ENCODE measurements at places on chromosomes 2 and 18.

- no peaks in the 10 kb centered on the region for H3K36me3 ChIP-seq
- no peak overlapping the region for H3K27ac ChIP-seq
- DNase-seq = peak; percentile 54
- H3K4me1 ChIP-seq = no peaks in the 10 kb centered on the region
- no peak overlapping the region for H3K4me3 ChIP-seq
Measured at GRCh38 chr18:39523281-39523680, 1957.7 kb upstream of the CELF4 start.

- H3K36me3 ChIP-seq = no peaks in the 10 kb centered on the region
- H3K27me3 ChIP-seq = peaks cover 5% of the 10 kb centered on the region
- peaks cover 4% of the 10 kb centered on the region for H3K4me1 ChIP-seq
- H3K27ac ChIP-seq = no peak overlapping the region
- no peak for DNase-seq
Measured at GRCh38 chr2:109232909-109233308, 103.9 kb downstream of the SH3RF3 start.

GRCh38 chr2:10278029-10278762 lies 24.5 kb upstream of the HPCAL1 start:
- H3K4me3 ChIP-seq = no peak overlapping the region
- peaks cover 19% of the 10 kb centered on the region for H3K4me1 ChIP-seq
- peak; percentile 23 for DNase-seq
- no peaks in the 10 kb centered on the region for H3K27me3 ChIP-seq

DNA sequence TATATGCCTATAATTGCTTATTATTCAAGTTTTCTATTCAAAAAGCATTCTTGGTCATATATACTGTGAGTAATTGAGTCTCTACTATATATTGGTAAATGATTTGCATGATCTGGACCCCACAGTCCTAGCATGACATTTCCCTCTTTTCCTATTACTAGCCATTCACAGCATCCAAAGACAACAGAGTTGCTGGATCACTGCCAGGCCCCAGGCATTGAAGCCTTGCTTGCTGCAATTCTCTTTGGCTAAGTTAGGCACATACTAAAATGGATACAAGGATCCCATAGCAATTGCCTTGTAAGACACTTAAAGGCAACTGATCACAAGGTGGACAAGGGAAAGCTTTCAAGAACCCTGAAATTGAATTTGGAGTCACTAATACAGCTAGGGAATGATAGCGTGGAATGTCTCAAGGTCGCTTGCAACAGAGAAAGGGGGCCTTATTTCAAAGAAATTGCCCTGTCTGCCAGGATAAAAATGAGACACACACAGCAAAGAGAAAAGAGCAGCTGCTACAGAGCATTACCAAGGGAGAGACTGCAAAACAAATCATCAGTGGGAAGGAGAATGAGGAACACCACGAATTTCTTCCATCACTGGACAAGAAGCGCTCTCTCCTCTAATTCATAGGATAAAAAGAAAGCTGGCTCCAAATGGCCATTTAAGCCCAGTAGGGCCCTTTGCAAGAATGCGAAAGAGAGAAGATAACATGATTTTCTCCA lies 77.1 kb upstream of the EPHA4 start:
- H3K27ac ChIP-seq = no peak overlapping the region
- no peak for DNase-seq
- H3K27me3 ChIP-seq = no peaks in the 10 kb centered on the region
- H3K36me3 ChIP-seq = no peaks in the 10 kb centered on the region
- no peak overlapping the region for H3K4me3 ChIP-seq

GRCh38 chr2:238382381-238382781 lies 44.3 kb upstream of the ASB1 start:
- peaks cover 22% of the 10 kb centered on the region for H3K36me3 ChIP-seq
- no peak for DNase-seq
- peaks cover 16% of the 10 kb centered on the region for H3K4me1 ChIP-seq
- H3K27ac ChIP-seq = no peak overlapping the region

GRCh38 chr18:23684515-23685197 lies 4.6 kb upstream of the LAMA3 start:
- no peaks in the 10 kb centered on the region for H3K36me3 ChIP-seq
- no peak for DNase-seq
- H3K27ac ChIP-seq = peak overlapping the region; percentile 22
- H3K4me3 ChIP-seq = peak overlapping the region; percentile 52

GRCh38 chr18:13441736-13442135 lies 223.2 kb downstream of the LDLRAD4 start:
- H3K4me1 ChIP-seq = peaks cover 7% of the 10 kb centered on the region
- no peaks in the 10 kb centered on the region for H3K36me3 ChIP-seq
- DNase-seq = no peak
- no peak overlapping the region for H3K4me3 ChIP-seq
- no peak overlapping the region for H3K27ac ChIP-seq

- peaks cover 21% of the 10 kb centered on the region for H3K27me3 ChIP-seq
- H3K4me1 ChIP-seq = peaks cover 42% of the 10 kb centered on the region
Measured at GRCh38 chr2:96501886-96502810, 3.0 kb downstream of the NEURL3 start.

DNA sequence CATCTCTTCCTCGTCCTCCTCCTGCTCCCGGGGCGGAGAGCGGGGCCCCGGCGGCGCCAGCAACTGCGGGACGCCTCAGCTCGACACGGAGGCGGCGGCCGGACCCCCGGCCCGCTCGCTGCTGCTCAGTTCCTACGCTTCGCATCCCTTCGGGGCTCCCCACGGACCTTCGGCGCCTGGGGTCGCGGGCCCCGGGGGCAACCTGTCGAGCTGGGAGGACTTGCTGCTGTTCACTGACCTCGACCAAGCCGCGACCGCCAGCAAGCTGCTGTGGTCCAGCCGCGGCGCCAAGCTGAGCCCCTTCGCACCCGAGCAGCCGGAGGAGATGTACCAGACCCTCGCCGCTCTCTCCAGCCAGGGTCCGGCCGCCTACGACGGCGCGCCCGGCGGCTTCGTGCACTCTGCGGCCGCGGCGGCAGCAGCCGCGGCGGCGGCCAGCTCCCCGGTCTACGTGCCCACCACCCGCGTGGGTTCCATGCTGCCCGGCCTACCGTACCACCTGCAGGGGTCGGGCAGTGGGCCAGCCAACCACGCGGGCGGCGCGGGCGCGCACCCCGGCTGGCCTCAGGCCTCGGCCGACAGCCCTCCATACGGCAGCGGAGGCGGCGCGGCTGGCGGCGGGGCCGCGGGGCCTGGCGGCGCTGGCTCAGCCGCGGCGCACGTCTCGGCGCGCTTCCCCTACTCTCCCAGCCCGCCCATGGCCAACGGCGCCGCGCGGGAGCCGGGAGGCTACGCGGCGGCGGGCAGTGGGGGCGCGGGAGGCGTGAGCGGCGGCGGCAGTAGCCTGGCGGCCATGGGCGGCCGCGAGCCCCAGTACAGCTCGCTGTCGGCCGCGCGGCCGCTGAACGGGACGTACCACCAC lies 2.1 kb downstream of the GATA6 start:
- H3K27me3 ChIP-seq = peaks cover 21% of the 10 kb centered on the region
- H3K36me3 ChIP-seq = no peaks in the 10 kb centered on the region
- H3K4me1 ChIP-seq = peaks cover 41% of the 10 kb centered on the region
- DNase-seq = no peak

GRCh38 chr2:179335732-179336131 lies 71.1 kb upstream of the SESTD1 start:
- no peak overlapping the region for H3K27ac ChIP-seq
- H3K27me3 ChIP-seq = no peaks in the 10 kb centered on the region
- H3K36me3 ChIP-seq = no peaks in the 10 kb centered on the region
- DNase-seq = no peak
- peaks cover 1% of the 10 kb centered on the region for H3K4me1 ChIP-seq

DNA sequence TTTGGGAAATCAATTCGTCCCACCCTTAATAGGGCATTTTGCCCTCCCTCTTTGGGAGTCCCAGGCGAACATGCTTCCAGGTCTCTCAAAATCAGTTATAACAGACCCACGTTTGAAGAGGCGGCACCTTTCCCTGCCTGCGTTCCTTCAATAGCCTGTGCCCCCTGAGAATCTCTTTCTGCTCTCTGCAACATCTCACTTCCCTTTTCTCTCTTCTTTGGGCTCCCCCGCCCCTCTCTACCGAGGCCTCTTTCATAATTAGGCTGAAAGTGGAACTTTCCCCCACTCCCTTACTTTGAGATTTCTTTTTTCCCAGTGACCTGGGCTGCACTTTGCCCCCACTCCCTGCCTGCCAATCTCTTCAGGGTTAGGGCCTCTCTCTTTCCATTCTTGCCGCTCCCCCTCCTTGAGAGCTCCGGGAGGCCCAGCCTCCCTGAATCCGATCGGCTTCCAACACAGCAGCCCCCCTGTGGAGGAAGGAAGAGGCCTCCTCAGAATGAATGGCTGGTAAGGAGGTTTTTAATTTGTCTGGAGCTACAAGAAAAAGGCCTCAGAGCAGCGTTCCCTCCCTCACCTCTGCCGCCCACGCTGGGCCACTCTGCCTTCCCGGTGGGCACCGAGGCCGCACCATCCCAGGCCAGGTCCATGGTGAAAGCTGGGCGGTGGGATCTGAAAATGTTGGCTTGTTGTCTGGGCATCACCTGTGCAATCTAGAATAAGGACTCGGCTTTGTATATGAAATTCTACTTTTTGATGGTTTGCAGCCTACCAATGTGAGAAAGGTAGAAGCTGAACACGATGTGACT lies 162.6 kb upstream of the SIX3 start:
- no peak for DNase-seq
- H3K27me3 ChIP-seq = peaks cover 56% of the 10 kb centered on the region
- H3K4me3 ChIP-seq = no peak overlapping the region
- peaks cover 5% of the 10 kb centered on the region for H3K4me1 ChIP-seq
- H3K36me3 ChIP-seq = no peaks in the 10 kb centered on the region

GRCh38 chr2:215528555-215528954 lies 92.7 kb upstream of the FN1 start:
- no peak overlapping the region for H3K4me3 ChIP-seq
- peak; percentile 93 for DNase-seq
- H3K36me3 ChIP-seq = no peaks in the 10 kb centered on the region
- H3K27me3 ChIP-seq = no peaks in the 10 kb centered on the region
- no peaks in the 10 kb centered on the region for H3K4me1 ChIP-seq

GRCh38 chr2:8002765-8003393 lies 679.0 kb upstream of the ID2 start:
- H3K27me3 ChIP-seq = no peaks in the 10 kb centered on the region
- peaks cover 5% of the 10 kb centered on the region for H3K4me1 ChIP-seq
- DNase-seq = no peak
- no peak overlapping the region for H3K27ac ChIP-seq
- no peak overlapping the region for H3K4me3 ChIP-seq

DNA sequence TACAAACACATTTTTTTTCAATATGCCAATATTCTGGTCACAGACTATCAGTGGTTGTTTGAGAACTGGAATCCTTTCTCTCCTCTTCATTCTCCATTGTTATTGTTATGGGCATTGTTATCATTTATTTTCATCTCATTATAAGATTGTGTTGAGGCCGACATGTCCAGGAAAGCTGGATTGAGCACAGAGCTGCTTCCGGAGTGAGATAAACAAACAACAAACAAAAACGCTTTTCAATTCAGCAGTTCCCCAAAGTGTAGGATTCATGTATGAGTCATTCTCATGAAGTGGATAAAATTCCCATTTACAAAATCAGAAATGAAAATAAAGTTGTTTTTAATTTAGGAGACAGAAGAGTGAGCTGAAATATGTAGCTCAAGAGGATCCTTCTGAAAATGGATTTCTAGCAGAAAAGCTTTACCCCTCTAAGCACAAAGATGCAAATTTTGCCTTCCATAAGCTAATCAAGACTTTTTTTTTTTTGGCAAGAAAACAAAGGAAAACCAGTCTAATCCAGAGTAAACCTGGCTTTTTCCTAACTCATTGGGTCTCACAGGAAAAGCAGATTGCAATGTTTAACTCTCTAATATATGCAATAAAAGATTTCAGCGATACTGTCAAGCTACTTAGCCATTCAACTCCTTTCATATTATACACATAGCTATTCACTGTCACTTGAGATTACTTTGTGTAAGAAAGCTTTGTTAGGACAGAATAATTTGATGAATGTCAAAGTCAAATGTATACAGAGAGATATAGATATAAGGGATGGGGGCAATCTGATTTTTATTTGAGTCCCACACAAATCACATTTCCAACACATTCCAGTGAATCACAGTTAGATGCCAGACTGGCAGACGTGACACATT lies 1441.7 kb upstream of the CELF4 start:
- H3K27ac ChIP-seq = no peak overlapping the region
- no peaks in the 10 kb centered on the region for H3K36me3 ChIP-seq
- DNase-seq = peak; percentile 27
- no peaks in the 10 kb centered on the region for H3K4me1 ChIP-seq

DNA sequence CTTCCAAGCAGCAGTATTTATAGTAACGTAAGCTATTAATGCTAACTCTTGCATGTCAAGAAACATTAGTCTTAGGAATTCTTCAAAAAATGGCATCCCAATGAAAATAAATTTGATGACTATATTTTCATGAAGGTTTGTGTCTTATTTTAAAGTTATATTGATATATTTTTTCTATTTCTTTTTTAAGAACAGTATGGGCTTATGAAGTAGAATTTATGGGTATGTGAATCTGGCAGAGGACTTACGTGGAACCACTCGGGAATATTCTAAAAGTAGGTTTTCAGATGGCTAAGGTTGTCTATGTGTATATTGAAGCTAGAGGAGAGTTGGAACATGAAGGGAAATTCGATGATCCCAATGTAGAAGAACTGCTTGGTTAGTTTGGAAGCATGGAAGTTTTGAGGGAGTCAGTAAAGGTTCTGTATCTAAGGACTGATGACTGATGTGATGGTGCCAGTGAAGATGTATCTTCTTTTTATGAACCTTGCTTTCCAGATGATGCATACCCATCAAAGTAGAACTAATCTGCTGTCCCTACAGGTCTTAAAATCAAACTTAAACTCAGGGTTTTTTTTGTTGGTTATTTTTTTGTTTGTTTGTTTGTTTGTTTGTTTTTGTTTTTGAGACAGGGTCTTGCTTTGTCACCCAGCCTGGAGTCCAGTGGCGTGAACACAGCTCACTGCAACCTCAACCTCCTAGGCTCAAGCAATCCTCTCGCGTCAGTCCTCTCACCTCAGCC lies 39.5 kb downstream of the DDX1 start:
- no peaks in the 10 kb centered on the region for H3K27me3 ChIP-seq
- no peak overlapping the region for H3K4me3 ChIP-seq
- H3K4me1 ChIP-seq = no peaks in the 10 kb centered on the region
- H3K27ac ChIP-seq = no peak overlapping the region
- DNase-seq = no peak
- peaks cover 95% of the 10 kb centered on the region for H3K36me3 ChIP-seq

DNA sequence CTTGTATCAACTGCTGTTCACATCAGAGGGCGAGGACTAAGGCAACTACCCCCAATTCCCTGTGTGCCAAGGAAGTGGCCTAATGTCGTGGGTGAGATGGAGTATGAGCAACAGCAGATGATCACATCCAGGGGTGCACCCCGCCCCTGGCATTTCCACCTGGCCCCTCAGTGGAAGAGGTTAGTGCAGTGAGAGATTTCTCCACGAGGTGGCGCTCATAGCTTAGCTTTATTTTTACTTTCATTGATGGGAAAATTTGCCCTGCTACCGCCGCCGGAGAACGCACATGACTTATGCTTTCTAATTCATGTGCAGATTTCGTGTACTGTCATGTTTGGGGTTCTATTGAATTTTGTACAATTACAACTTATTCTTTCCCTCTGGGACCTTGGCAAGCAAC lies 470.6 kb upstream of the MEX3C start:
- H3K4me3 ChIP-seq = no peak overlapping the region
- no peaks in the 10 kb centered on the region for H3K36me3 ChIP-seq
- H3K27me3 ChIP-seq = peaks cover 8% of the 10 kb centered on the region
- DNase-seq = peak; percentile 25
- H3K27ac ChIP-seq = no peak overlapping the region
- no peaks in the 10 kb centered on the region for H3K4me1 ChIP-seq

Measured in mesenchymal stem cell (in vitro differentiated cells and primary cell).